ENCODE measurements at places on chromosomes 12 and 14.

DNA sequence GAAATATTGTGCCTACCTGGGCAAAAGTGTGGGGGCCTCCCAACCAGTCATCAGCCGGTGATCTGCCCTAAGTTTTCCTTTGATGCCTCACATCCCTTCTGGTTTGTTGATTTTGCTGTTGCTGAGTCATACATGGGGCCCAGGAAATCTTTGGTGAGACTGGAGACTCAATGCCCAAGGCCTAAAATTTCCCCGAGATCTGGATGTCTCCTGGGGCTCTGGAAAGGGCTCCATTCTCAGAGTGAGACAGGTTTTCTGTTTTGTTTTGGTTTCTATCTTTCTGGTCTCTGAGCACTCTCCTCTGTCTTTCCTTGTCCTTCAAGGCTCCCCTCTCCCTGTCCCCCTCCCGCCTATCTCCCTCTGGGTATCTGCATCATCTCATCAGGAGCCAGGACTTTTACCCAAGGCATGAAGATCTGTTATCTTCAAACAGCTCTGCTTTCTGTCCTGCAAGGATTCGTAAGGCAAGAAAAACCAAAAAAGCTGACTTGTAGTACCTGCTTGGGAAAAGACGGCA lies 152.8 kb upstream of the MAX start:
- DNase-seq: no peak

GRCh38 chr14:99233222-99234035 lies 38.6 kb downstream of the BCL11B start:
- DNase-seq: no peak

GRCh38 chr14:59454139-59454538 lies 11.0 kb downstream of the GPR135 start:
- DNase-seq: no peak

- no peak for DNase-seq
Observed at GRCh38 chr12:75323663-75324062, 6.5 kb downstream of the CAPS2 start.

GRCh38 chr12:110015132-110015531 lies 15.9 kb downstream of the ANKRD13A start:
- no peak for DNase-seq

Data from NCI-H1092 (cell line).